GM03348 (cell line): ENCODE measurements at places on chromosomes 1 and 21.

DNA sequence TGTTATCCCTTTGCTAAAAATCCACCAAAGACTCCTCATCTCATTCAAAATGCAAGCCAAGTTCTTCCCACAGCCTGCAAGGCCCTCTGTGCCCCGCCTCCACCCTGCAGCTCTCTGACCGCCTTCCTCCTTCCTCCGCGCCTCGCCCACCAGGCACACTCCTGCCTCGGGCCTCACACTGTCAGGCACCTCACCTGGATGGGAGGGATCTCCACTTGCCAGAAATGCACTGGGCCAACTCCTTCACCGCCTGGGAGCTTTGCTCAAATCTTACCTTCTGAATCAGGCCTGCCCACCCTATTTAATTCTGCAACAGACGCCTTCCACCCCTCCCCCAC is 26.2 kb downstream of the PGBD5 start:
- DNase-seq: no peak

GRCh38 chr1:57307392-57308170 is 116.3 kb downstream of the DAB1 start:
- no peak for DNase-seq

DNA sequence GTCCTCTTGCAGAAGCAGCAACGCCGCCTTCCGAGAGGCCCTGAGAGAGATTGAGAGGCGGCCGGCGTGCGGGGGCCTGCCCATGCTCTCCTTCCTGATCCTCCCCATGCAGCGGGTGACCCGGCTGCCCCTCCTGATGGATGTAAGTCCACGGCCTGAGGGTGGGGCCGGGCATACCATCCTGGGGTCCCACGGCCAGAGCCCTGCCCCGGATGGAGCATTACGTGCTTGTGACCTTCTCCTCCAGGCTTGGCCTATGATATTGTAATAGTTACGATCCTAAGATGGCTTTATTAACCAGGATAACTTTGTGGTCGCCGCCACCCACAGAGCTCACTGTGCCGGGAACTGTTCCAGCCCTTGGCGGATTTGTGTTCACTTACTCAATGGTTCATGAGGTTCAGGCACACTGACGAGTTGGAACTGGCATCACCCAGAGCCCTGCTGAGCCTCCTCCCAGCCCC is 18.9 kb downstream of the ARHGEF16 start:
- DNase-seq: peak; percentile 82

DNA sequence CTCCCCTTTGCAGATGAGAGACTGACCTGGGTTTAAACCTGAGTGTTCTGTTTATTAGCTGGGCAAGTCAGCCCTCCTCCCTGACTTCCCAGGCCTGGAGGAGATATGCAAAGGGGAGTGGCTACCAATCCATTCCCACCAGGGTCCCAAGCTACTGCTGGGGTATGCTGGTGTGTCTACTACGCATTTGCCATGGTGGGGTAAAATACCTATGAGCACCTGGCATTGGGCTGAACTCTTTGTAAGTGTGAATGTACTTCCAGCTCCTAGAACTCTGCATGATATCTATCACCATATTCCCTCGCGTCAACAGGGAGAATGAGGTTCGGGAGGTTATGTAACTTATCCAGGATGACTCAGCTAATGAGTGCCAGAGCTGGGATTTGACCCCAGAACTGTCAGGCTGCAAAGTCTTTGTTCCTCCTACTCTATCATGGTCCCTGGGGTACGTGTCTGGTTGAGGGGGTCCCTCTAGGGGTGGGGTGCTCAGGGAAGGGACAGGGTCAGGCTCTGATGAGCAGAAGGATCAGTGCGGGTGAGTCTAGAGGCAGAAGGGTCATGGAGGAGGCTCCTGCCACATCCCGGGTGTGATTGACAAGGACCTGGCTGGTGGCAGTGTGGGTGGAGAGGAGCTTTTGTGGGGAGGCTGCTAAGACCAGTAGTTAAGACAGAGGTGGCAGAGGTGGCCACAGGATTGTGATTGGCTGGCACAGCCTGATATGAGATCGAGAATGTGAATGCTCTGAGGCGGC is 16.7 kb downstream of the AMPD2 start:
- peak; percentile 75 for DNase-seq

- no peak for DNase-seq
Observed at GRCh38 chr1:227887697-227888403, 59.9 kb downstream of the WNT9A start.
